Endothelial cell of umbilical vein (primary cell): ENCODE measurements at places on chromosomes 4 and X. TPM values are rescaled to one million over a fixed set of nuclear protein-coding genes. Genes with fewer than 3 reads are reported as not detected.

MAGEA12 gene
- not detected in 2 replicates for total RNA-seq

DNA sequence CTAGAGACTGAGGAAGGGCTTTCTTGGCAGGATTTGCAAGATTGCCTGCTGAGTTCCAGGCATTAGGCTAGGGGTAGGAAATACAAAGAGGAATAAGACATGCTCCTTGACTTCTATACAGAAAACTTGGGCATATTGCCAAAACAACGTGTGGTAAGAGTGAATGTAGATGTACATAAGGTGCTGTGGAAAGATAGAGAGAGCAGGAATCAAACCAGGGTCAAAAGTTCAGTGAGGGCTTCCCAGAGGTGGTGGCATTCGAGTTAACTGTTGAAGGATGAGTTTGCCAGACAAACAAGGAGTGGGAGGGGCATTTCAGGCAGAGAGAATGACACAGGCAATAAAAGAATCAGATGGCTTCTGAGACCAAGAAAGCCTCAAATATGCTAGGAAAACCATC, 187.9 kb downstream of the KDR start:
- no peaks in the 10 kb centered on the region for H3K27me3 ChIP-seq
- no peaks in the 10 kb centered on the region for H3K36me3 ChIP-seq
- H3K4me3 ChIP-seq, result no peak overlapping the region
- DNase-seq, result peak; percentile 81
- peaks cover 31% of the 10 kb centered on the region for H3K4me1 ChIP-seq
- no peak overlapping the region for H3K27ac ChIP-seq

DNA sequence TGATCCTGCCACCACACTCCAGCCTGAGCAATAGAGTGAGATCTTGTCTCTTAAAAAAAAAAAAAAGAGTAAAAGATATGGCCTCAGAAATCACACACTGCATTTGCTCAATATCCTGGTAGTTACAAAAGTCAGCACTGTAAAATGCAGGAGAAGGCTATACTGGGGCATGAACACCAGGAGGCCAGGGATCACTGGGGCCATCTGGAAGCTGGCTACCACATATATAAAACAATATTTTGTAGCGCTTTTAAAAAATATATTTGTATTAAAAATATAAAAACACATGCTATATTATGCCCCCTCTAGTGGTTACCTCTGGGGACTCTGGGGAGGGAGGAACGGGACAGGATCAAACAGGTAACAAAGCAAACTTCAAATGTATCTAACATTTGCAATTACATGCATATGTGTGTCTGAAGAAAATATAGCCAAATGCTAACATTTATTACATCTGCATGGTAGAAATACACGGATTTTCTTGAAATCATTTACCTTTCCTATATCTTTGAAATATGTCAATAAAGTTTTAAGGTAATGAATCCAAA, 4.0 kb downstream of the C4orf46 start:
- H3K36me3 ChIP-seq, result peaks cover 3% of the 10 kb centered on the region
- H3K4me1 ChIP-seq, result peaks cover 10% of the 10 kb centered on the region
- peak; percentile 47 for DNase-seq
- no peaks in the 10 kb centered on the region for H3K27me3 ChIP-seq
- H3K4me3 ChIP-seq, result no peak overlapping the region

EGF gene
- not detected in 2 replicates for total RNA-seq

SLC4A4 gene
- not detected in 2 replicates for total RNA-seq

DNA sequence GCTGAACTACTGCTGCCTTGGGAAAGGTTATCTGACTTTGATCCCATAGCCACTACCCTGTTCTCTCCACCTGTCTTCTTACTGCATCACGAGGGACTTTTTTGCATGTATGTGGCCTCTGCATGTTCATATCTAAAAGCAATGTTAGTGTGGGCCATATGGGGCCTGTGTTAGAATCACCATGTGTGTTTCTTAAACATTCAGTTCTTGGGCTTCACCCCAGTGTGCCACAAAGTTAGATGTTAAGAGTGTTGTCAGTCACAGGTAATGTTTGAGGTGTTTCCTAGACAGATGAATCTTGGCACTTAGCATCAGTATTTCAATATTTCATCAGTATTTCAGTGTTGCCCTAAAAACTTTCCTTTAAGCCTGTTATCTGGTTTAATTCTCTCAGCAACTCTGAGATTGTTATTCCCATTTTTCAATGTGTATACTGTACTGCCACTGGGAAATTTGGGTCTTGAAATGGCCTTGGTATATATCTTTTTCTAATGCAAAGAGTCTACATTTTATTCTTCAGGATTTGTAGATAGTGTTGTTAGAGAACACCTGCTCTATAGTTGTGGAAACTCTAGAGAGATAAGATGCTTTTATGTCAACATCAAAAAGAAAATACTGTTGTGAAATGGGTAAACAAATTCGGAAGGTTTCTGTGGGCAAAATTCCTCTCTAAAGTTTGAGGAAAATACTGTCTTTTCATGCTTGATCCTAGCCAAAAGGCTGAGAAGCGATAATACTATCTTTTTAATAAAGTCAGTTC, 259.7 kb downstream of the BMPR1B start:
- H3K4me1 ChIP-seq, result peaks cover 4% of the 10 kb centered on the region
- H3K27ac ChIP-seq, result no peak overlapping the region
- H3K4me3 ChIP-seq, result no peak overlapping the region
- no peaks in the 10 kb centered on the region for H3K36me3 ChIP-seq
- DNase-seq, result no peak
- H3K27me3 ChIP-seq, result no peaks in the 10 kb centered on the region

PFKFB1 gene
- total RNA-seq, result 0.16 and 0.20 TPM in 2 replicates

- DNase-seq, result peak; percentile 84
- H3K27me3 ChIP-seq, result no peaks in the 10 kb centered on the region
- H3K4me3 ChIP-seq, result no peak overlapping the region
- no peaks in the 10 kb centered on the region for H3K36me3 ChIP-seq
These were observed 38.4 kb upstream of the PDLIM3 start for GRCh38 chr4:185573651-185574199.

TCEAL2 gene
- not detected in 2 replicates for total RNA-seq

HTRA3 gene
- total RNA-seq, result 8.2 and 12.0 TPM in 2 replicates

GRCh38 chr4:10181745-10182445, 65.3 kb upstream of the WDR1 start:
- no peak for DNase-seq
- peaks cover 18% of the 10 kb centered on the region for H3K4me1 ChIP-seq

- no peak overlapping the region for H3K4me3 ChIP-seq
- no peaks in the 10 kb centered on the region for H3K4me1 ChIP-seq
- H3K27me3 ChIP-seq, result no peaks in the 10 kb centered on the region
- H3K27ac ChIP-seq, result no peak overlapping the region
These were observed 237.8 kb upstream of the ADGRL3 start for GRCh38 chr4:60962286-60962685.

OFD1 gene
- total RNA-seq, result 12.0 and 14.4 TPM in 2 replicates

- H3K27ac ChIP-seq, result peak overlapping the region; percentile 64
- H3K4me1 ChIP-seq, result peaks cover 43% of the 10 kb centered on the region
- DNase-seq, result peak; percentile 74
- H3K36me3 ChIP-seq, result no peaks in the 10 kb centered on the region
- H3K4me3 ChIP-seq, result no peak overlapping the region
These were observed 1.5 kb upstream of the MSMO1 start for GRCh38 chr4:165325732-165326512.

GRCh38 chrX:46209768-46210167, 335.5 kb downstream of the ZNF674 start:
- H3K27me3 ChIP-seq, result no peaks in the 10 kb centered on the region
- H3K4me3 ChIP-seq, result no peak overlapping the region
- DNase-seq, result no peak
- H3K27ac ChIP-seq, result no peak overlapping the region

DNA sequence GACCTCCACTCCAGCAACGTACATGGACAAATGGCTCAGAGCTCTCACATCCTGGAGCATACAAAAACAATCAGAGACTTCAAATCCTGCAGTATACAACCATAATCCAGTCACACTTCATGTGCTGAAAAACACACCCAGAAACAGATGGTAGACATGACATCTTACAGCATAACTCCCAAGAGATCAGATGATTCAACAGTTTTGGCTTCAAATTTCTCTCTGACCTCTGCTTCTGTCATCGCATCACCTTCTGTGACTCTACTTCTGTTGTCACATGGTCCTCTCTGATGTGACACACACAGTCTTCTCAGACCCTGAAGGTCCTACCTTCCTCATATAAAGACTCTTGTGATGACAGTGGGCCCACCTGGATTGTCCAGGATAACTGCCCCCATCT, 18.5 kb downstream of the SUV39H1 start:
- H3K27me3 ChIP-seq, result peaks cover 1% of the 10 kb centered on the region
- no peaks in the 10 kb centered on the region for H3K36me3 ChIP-seq
- H3K4me1 ChIP-seq, result no peaks in the 10 kb centered on the region
- no peak for DNase-seq
- H3K27ac ChIP-seq, result no peak overlapping the region

SETD7 gene
- total RNA-seq, result 36.4 and 39.9 TPM in 2 replicates

GRCh38 chrX:40471965-40472648, 108.7 kb upstream of the ATP6AP2 start:
- peaks cover 2% of the 10 kb centered on the region for H3K4me1 ChIP-seq
- no peak overlapping the region for H3K4me3 ChIP-seq
- no peaks in the 10 kb centered on the region for H3K36me3 ChIP-seq
- H3K27me3 ChIP-seq, result peaks cover 2% of the 10 kb centered on the region
- peak; percentile 14 for DNase-seq
- H3K27ac ChIP-seq, result no peak overlapping the region
